Right lung (tissue), 10 donors: ENCODE measurements at places on chromosomes 5 and 9. TPM values are rescaled to one million over a fixed set of nuclear protein-coding genes. Genes with fewer than 3 reads are reported as not detected.

- DNase-seq: no peak
Observed at GRCh38 chr5:78064941-78065472, 229.5 kb downstream of the AP3B1 start.

DNA sequence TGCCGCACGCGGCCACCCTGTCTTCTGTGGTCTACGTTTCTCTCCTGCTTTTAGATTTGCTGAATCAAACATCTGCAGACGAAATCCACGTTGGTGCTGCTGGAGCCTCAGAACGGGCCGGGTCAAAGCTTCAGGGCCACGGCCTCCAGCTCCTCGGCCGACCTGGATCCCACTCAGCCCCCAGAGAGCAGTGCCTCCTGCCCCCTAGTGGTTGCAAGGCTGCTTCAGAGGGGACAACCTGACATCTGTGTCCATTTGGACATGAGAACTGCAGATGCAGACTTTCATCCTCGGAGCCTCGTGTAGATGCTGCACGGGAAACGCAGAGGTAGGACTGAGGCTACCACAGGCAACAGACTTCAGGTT lies 23.0 kb upstream of the SLC6A3 start:
- DNase-seq: no peak

Gene C9orf153
- 0.43 TPM for polyA plus RNA-seq

DNA sequence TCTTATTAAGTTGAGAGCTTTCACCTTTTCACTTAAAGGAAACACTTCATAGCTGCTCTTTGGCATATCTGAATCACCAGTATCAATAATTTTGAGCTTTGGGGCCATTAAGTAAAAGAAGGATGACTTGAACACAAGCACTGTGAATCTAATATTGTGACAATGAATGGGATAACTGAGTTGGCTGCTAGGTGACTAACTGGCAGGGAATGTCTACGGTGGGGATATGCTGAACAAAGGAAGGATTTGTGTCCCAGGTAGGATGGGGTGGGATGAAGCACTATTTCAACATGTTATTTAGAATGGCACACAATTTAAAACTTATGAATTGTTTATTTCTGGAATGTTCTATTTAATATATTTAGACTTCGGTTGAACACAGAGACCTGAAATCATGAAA lies 123.6 kb downstream of the TEX10 start:
- no peak for DNase-seq

Gene IL9
- not detected for polyA plus RNA-seq

Gene LYRM7
- 19.8 TPM for polyA plus RNA-seq

GRCh38 chr5:181203777-181204112 lies 1.3 kb downstream of the TRIM7 start:
- no peak for DNase-seq

Gene GFPT2
- 9.7 TPM for polyA plus RNA-seq

DNA sequence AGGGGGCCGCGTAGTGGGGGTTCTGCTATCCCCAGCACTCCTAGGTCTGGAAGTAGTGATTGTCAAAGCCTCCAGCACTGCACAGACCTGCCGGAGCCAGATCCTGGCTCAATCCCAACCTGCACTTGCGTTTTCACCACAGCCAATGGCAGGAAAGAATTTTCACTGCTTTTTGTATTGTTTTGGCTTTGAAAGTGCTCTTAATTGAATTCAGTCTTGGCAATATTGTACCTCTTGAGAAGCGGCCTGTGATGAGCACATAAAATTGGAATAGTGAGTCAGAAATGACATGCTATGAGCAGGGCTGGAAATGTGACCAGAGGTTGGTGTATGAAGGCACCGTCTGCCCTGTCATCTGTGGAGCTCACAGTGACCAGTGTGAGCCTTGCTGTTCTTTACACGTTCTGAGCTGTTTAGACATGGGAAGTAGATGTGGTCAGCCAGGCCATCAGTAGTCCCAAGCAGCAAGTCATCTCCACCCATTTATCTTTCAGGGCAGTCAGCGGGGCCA lies 41.5 kb downstream of the SECISBP2 start:
- no peak for DNase-seq

DNA sequence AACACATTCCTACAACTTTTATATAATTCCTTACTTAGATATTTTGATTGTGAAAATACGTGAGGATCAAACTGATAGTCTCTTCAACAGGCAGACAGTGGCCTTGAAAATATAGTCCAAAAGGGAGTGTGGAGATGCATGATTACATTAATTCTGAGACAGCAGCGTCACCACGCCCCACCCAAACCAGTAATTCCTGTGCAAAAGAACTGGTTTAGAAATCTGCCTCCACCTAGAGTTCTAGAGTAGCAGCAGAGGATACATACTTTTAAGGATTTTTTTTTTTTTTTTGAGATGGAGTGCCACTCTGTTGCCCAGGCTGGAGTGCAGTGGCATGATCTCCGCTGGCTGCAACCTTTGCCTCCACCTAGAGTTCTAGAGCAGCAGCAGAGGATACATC lies 1.6 kb upstream of the TUT7 start:
- no peak for DNase-seq

DNA sequence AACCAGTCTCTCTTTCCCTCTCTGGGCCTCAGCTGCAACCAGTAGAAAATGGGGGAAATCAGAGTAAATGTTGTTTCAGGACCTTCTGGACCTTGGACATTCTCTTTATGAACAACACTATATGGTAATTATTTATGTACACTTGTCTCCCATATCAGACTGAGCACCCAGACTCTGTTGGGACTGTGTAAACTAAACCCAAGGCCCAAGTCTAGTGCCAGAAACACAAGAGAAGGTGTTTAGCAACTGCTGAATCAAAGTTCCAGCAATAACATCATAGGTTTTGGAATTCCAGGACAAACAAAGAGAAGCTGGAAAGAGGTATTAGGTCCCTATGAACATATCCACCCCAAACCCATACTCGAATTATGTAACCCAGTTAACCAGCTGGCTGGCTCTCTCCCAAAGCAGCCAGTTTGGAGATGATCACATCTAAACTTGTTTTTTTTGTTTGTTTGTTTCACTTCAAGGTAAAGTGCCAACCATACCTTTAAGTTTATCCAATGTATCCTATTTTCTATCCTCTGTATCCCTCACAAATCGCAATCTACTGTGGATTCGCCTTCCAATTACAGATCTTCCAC lies 1.9 kb upstream of the RNF38 start:
- DNase-seq: no peak

DNA sequence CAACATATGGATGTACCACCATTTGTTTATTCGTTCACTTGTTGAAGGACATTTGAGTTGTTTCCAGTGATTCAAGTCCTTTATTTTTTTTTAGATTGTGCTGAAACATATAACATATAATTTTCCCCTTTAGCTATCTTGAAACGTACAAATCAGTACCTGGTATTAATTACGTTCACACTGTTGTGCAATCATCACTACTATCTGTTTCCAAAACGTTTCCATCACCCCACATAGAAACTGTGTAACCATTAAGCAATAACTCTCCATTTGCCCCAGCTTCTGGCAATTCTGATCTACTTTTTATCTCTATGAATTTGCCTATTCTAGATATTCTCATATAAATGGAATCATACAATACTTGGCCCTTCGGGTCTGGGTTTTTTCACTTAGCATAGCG lies 116.0 kb downstream of the FGF1 start:
- no peak for DNase-seq

Gene SHOC1
- polyA plus RNA-seq: 0.43 TPM

Gene SLC36A3
- polyA plus RNA-seq: not detected

DNA sequence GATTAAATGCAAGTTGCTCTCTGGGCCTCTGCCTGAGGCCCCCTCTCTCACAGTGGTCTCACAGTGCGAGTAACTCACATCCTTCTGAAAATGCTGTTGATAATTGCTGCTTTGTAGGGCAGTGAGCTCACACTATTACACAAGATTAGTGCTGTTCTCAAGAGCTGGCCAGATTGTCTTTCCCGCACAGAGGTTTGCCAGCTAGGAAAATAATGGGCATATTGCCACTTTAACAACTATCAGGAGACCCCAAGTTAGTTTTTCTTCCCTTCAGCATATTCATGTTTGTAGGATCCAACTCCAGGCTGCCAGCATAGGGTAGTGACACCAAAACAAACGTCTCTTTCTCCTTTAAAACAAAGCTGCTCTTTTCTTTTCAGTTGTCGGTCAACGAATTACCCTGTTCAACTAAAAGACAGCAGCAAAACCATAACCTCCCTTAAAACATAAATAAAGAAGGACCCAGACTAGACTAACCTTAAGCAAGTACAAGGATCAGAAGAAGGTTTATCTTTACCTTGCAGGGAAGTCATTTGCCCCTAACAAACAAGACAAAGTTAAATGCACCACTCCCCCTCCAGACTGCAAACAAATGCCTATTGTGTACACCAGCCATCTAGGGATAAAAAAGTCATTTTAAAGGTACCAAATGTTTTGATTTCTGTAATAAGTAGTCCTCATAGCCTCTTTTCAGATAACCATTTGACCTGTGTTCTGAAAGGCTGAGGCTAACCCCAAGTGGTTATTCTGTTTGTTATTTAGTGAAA lies 91.4 kb downstream of the VCAN start:
- no peak for DNase-seq

GRCh38 chr5:66903218-66903617 lies 293.4 kb downstream of the CD180 start:
- DNase-seq: no peak

Gene RAB3C
- polyA plus RNA-seq: 0.68 TPM

DNA sequence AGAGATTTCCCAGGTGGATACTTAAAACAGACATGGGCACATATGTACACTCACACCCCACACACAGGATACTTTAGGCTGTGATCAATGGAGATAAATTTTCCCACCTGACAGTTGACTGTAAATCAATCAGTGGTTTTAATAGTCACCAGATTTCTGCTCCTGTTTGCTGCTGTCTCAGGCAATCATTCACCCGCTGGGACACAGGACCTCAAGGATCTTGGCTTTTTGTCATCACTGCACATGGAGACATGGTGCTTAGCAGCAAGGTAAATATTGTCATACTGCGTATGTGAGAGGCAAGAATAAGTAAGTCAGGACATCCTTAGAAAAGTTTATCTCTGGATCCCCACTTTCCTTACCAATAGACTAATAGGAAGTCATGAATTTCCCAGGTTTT lies 60.8 kb upstream of the KLF9 start:
- DNase-seq: no peak

GRCh38 chr5:157459715-157460599 lies at the start of gene NIPAL4:
Gene NIPAL4 (plus strand): TSS chr5:157460213. CDS start chr5:157460321, 108 bp downstream.
- DNase-seq: no peak

Gene PCDHA9
- 0.05 TPM for polyA plus RNA-seq

DNA sequence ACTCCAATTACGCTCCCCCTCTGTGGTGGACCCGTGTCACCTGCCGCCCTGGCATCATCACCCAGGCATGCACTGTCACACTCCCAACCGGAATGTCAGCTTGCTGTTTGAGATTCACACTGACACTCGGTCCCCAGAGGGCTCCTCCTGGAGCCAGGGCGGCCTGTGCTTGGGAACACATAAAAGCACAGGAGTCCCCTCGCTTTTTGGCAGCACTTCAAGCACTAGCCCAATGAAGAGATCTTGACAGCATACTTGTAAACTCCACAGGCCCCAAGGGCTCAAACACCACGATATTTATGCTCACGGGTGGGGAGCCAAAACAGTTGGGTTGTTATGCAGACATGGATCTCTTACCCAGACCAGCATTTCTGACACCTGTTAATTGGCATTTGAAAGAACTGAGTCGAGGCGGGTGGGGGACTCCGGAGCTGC lies 90.8 kb upstream of the EGFLAM start:
- peak; percentile 21 for DNase-seq

DNA sequence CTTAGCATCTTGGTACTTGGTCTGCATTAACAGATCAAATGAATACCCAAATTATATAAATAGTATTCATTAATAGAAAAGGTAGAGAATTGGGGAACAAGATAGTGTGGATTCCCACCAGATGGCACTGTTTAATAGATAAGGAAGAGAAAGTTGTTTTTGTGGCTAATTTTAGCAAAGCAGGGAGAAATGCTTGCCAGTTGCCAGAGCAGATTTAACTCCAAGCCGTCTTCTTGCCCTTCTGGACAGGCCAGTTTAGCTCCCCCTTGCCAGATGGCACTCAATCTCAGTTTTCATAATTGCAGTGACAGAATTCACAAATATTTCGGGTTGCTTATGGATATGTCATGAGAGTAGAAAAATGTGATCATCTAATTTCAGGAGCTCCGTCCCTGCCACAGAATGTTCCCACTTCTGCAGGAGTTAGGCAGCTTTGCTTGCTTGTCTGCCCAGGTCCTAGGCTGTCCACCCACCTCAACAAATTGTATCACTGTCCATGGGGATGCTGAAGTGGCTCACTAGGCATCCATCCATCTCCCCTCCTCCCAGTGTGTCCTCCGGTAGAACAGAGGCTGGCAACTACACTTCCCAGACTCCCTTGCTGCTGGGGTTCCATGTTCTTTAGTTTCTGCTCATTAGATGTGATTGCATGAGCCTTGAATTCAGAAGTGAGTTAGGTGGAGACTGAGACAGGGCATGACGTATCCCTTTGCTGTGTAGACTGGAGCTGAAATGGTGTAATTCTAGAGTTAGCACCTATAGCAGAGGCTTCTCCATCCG lies 11.8 kb upstream of the HEXB start:
- no peak for DNase-seq

GRCh38 chr5:138444774-138445546 lies 6.1 kb downstream of the REEP2 start:
- DNase-seq: no peak

GRCh38 chr5:181149806-181150733 lies 2.7 kb downstream of the OR2V2 start:
- no peak for DNase-seq

GRCh38 chr9:79240774-79241173 lies 331.0 kb upstream of the TLE4 start:
- DNase-seq: no peak

Gene LCN15
- polyA plus RNA-seq: 0.10 TPM

DNA sequence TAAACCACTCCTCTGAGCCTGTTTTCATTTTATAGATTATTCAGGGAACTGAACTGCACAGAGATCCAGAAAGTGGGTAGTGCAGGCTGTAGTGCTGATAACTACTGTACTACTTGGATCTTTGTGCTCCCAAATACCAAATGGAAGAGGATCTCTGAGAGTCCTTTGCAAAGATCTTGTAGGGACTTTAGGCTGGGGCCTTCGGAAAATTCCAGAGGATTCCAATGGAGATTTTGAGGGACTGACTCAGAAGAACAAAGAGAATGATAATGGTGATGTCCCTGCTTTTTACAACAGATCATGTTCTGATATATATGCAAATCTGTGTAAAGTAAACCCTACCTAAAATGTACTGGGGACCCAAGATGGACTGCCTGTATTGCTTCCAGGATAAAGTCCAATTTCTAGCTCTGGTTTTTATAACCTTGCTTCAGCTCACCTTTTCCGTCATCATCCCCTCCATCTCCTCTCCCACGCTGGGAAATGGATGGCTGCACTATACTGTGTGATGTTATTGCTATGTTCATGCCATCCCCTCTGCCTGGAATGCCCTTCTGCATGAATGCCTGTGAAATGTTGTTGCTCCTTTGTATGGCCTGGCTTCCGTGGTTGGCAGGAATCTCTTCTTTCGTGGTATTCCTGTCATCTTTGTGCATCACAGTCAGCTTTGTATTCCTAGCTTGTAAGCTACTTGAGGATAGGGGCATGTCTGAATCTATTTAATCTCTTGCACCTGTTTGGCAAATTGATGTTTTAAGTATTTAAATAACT lies 9.7 kb upstream of the PSMD5 start:
- DNase-seq: no peak

Gene NPR3
- 45.7 TPM for polyA plus RNA-seq

Gene CDH18
- polyA plus RNA-seq: 1.0 TPM

Gene ECSCR
- polyA plus RNA-seq: 76.8 TPM
